M059J (cell line): ENCODE measurements at places on chromosomes 4 and X. TPM values are rescaled to one million over a fixed set of nuclear protein-coding genes. Genes with fewer than 3 reads are reported as not detected.

Gene CFAP47
- 0.05 TPM in 1 of 2 replicates, not detected in the other for total RNA-seq

Gene CXXC4
- not detected in 2 replicates for total RNA-seq

GRCh38 chr4:90120815-90121214 is 6.4 kb upstream of the CCSER1 start:
- no peak for DNase-seq

GRCh38 chrX:78886550-78886949 is 58.6 kb upstream of the P2RY10 start:
- peak; percentile 34 for DNase-seq

GRCh38 chr4:7837597-7838135 is 102.0 kb downstream of the AFAP1 start:
- no peak for DNase-seq
